Esophagus squamous epithelium (tissue), 5 donors: ENCODE measurements at places on chromosomes 3 and 15.

DNA sequence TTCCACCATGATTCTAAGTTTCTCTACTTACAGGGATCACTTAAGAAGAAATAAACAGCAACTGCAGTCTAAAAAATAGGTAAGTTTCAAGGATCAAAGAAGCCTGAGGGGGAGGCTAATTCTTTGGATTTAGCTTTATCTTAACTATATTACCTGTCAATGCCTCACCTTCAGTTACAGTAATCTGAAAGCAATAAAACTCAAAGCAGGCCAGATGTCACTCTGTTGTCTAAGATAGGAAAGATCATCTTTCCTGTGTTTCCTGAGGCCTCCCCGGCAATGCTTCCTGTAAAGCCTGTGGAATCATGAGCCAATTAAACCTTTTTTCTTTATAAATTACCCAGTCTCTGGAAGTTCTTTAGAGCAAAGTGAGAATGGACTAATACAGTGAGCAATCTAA lies 60.2 kb downstream of the NPTN start:
- DNase-seq, result no peak

- DNase-seq, result no peak
Observed at GRCh38 chr3:129185783-129186182, 2.1 kb upstream of the CNBP start.

- no peak for DNase-seq
Observed at GRCh38 chr3:5059782-5060181, 62.3 kb upstream of the ARL8B start.

GRCh38 chr15:64216730-64217428 lies 54.1 kb upstream of the PPIB start:
- no peak for DNase-seq

GRCh38 chr15:66169023-66169422 lies 84.5 kb downstream of the MEGF11 start:
- no peak for DNase-seq

- no peak for DNase-seq
Observed at GRCh38 chr3:165729756-165730155, 107.5 kb downstream of the BCHE start.

- no peak for DNase-seq
Observed at GRCh38 chr15:41827290-41827879, 507 bp upstream of the JMJD7 start.

DNA sequence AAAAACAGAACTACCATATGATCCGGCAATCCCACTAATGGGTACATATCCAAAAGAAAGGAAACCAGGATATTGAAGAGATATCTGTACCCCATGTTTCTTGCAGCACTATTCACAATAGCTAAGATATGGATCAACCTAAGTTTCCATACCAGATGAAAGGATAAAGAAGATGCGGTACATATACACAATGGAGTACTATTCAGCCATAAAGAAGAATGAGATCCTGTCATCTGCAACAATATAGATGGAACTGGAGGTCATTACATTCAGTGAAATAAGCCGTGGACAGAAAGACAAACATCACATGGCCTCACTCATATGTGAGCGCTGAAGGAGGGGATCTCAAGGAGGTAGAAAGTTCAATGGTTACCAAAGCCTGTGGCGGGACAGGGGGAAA lies 3.0 kb downstream of the SLC41A3 start:
- no peak for DNase-seq

DNA sequence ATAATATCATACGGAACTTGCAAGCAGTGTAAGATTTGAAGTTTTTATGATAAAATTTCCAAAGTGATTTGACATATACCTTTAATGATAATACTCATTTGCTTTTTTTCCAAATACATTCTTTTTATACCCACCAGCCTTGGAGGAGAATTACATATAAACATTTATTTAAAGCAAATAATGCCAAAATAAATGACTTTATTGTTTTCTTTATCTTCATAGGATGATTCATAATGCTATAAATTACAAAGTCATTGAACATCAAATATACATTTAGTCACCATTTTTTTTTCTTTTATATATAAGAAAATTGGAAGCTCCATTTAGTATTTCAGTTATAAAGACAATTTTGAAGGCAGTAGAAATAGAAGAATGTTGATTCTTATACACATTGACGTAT lies 450.9 kb downstream of the NAALADL2 start:
- no peak for DNase-seq

DNA sequence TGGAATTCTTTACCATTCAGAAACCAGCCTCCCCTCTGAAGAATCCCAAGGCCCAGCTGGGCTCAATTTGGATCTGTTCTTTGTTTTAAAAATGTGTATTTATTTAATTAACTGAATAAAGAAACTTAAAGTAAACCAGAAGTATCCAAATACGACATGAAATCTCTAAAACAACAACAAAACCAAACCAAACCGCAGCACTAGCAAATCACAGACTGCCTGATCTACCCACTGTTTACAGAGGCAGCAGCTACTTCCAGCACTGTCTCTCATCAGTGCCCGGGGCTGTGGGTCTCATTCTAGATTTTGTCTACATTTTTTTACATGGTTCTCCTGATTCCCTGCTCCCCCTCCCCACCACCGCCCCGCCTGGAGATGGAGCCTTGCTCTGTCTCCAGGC lies 2.3 kb downstream of the FLNB start:
- no peak for DNase-seq

DNA sequence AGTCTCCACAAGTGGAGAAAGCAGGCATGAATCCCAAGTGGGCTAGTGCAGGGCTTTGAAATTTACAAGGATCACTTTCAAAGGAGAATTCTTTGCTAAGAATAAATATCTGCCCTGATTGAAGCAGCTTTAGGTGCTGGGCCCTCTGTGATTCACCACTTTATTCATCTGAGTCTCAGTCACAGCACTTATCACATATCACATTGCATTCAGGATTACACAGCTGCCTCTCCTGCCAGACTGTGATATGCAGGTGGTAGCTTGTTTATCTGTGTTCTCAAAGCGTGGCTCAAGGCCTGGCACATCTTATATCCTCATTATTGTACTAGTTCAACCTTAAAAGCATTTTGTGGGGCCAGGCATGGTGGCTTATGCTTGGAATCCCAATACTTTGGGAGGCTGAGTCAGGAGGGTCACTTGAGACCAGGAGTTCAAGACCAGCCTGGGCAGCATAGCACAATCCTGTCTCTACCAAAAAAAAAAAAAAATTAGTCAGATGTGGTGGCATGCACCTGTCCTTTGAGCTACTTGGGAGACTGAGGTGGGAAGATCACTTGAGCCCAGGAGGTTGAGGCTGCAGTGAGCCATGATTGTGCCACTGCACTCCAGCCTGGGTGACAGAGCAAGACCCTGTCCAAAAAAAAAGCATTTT lies 156.9 kb upstream of the EIF1B start:
- no peak for DNase-seq

GRCh38 chr3:30078736-30079135 lies 527.7 kb upstream of the TGFBR2 start:
- DNase-seq, result no peak

DNA sequence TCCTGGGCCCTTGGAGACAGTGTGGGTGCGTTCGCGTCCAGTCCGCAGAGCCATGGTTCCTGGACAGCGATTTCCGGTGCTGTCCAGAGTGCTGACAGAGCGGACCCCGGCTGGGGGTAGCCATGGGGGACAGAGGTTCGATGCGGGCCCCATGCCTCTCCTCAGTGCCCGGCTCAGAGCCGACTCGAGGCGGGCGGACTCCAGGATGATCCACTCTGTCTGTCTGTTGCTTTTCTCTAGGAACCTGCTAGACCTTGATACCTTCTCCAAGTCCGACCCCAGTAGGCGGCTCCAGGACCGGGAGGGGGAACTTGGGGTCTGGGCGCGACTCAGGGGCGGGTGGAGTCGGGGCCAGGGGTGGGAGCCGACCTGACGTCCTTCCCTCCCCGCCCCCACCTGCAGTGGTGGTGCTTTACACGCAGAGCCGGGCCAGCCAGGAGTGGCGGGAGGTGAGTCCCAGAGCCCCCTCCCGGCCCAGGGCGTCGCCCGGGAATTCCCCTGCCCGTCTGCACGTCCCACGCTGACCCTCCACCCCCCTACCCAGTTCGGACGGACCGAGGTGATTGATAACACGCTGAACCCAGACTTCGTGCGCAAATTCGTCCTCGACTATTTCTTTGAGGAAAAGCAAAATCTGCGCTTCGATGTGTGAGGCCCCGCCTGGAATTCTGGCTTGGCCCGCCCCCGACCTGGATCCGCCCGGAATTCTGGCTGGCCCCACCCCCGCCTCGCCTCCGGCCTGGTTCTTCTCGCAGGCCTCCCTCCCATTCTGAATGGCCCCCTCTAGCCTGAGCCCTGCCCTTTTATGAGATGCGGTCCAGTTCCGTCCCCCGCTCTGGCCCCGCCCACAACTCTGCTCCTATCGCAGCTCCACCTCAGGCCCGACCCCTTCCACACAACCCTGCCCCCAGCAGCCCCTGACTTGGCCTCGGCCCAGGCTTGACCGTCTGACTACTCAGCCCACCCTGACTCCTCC lies 1.0 kb downstream of the CPNE9 start:
- DNase-seq, result no peak

- DNase-seq, result no peak
Observed at GRCh38 chr3:108487439-108487838, 23.0 kb downstream of the MYH15 start.

DNA sequence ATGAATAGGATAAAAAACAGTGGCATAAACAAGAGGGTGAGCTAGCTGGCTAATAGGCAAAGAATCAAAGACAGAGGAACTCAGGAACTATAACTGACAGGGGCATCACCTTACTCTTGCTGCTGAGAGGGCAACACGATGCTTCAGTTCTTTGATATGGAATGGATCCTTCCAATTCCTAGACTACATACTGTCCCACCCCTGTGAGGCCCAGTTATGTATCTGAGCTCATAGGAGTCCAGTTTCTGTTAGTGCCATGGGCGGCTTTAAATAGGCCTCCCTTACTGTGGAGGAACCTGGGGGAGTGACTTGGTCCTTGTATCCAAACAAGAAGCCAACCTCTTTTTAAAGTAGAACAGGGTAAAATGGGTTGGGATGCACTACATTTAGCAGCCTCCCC lies 37.3 kb downstream of the CD47 start:
- DNase-seq, result no peak

DNA sequence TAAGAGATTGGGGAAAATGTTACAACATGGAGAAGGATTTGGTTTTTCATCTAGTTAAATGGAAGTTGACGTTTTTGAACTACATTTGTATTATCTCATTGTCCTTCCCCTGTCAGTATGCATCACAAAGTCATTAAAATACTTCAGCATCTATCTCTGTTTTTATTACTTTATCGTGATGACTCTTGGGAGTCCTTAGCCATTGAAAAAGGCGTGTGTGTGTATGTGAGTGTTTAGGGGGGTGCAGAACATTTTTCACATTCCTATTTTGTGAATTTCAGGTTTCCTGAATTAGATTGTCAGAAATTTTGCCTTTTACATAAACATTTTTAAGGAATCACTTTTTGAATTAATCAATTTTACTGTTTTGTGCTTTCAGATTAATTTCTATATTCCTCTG lies 360.6 kb upstream of the SGO1 start:
- no peak for DNase-seq

DNA sequence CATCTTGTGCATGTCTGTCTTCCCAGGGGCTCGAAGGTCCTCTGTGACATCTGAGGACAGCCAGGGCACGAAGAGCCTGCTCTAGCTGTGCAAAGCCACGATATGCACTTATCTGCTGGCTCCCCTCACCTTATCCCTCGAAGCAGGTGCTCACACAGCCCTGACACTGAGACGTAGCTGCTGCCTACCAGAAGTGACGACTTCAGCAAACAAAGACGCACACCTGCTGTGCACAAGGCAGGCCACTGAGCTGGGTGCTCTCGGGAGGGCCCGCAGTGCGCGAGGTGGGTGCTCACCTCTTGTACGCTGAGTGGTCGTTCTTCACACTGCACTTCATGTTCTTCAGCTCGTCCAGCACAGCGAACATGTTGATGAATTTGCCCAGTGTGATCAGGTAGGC lies 37.3 kb downstream of the CYFIP1 start:
- no peak for DNase-seq

DNA sequence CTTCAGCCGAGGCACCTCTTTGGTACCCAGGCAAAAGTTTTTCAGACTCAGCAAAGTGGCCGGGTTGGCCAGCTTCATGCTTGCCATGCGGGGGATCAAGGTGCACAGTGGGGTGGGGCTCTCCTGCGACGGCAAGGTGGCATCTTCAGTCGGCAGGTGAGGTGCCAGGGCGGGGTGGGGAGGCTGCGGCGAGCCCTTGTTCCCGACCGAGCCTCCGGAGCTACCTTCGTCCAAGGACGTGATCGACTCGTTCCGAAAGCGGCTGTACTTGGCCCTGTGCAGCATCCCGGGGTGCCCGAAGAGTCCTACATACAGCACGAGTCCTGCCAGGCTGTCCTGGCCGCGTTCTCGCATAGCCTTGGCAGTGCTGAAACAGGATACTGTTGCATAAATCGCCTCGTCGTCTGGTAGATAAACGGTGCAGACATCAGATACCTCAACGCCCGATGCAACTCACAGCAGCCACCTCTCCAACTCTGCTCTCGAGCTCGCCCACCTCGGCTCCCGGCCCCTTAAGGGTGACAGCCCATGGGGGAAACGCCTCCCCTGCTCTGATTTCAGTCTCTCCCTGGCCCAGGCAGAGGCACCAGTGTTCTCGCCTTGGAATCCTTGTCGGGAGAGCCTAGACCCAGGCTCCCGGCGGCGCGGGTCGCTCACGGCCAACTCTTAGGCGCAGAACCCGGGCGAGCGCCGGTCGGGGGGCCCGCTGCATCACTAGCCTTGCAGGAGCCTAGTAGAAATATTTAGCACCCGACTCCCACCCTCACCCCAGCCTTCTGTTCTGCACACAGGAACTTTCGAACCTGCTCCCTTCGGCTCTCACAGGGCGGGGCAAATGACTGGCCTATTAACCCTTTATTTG lies 826 bp downstream of the SHC4 start:
- no peak for DNase-seq

DNA sequence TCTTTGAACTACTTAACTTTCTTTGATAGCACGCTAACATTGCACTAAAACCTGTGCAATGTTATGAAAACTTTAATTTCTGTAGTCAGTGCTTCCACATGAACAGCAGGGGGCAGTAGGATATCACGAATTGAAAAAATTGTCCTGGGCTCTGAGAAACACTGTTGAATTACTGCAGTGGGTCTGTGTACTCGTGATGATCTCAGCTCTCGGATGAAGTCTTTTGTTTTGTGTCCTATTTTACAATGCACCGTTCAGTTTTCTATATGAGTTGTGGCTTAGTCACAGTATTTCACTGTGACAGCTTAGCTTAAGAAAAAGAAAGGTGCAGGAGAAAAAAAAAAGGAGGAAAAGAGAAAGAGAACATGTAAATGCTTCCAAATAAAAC lies 141.3 kb upstream of the CCDC54 start:
- no peak for DNase-seq

DNA sequence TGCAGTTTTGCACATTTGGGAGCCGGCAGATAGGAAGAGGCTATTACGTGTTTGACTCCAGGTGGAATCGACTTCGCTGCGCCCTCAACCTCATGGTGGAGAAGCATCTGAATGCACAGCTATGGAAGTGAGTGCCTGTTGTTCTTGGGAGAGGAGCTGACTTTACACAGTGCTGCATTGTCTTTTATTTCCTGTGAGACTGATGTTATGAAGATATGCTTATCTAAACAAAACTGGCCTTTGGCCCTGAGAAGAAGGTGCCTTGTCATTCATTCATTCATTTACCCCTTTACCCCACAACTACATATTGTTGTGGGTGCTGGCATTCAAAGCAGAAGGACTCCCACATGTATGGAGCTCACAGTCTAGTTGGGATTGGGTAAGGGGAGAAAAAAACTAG lies 32.6 kb downstream of the PSMD6 start:
- no peak for DNase-seq

- DNase-seq, result no peak
Observed at GRCh38 chr15:66633041-66633937, 67.5 kb upstream of the LCTL start.
